ENCODE measurements at places on chromosomes 4 and X.

GRCh38 chr4:79934660-79935059, 138.4 kb downstream of the ANTXR2 start:
- DNase-seq, result no peak

DNA sequence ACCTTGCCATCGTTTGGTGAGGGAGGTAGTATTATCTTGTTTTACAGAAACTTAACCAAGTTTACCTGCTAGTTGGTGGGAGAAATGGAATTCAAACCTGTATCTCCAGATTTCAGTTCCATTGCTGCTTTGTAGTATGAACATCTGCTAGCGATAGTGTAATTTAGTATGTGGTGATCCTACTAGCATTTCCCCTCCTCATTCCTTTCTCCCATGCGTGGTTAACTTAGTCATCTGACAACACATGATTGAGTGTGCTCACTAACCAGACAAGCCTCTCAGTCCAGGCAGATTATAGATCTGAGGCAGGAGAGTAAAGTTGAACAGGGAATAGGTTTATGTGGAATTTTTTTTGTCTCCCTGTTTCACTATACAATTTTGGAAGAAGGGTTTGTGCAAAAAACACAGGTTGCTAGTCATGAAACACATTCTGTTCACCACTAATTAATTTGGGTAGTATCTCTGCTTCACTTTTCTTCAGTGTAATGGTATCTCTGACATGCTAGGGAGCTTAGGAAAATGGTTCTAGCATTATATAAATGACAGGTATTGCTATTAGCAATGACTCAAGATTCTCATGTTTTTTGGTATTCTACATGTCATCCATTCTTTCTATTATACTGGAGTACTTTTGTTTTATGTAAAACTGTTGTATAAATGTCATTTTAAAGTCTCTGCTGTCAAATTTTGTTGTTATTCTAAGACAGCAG, 21.7 kb downstream of the RBPJ start:
- DNase-seq, result no peak

GRCh38 chrX:40111868-40112267, 14.1 kb upstream of the BCOR start:
- no peak for DNase-seq

GRCh38 chr4:140125374-140125773, 28.6 kb downstream of the MAML3 start:
- no peak for DNase-seq

- DNase-seq, result no peak
These were observed 216.9 kb upstream of the NEIL3 start for GRCh38 chr4:177092807-177093206.

- DNase-seq, result no peak
These were observed 136.3 kb downstream of the AMMECR1 start for GRCh38 chrX:110181459-110182137.

- peak; percentile 83 for DNase-seq
These were observed 741 bp downstream of the SPATA18 start for GRCh38 chr4:52051615-52052474.

GRCh38 chr4:16457944-16458343, 231.7 kb upstream of the TAPT1 start:
- no peak for DNase-seq

DNA sequence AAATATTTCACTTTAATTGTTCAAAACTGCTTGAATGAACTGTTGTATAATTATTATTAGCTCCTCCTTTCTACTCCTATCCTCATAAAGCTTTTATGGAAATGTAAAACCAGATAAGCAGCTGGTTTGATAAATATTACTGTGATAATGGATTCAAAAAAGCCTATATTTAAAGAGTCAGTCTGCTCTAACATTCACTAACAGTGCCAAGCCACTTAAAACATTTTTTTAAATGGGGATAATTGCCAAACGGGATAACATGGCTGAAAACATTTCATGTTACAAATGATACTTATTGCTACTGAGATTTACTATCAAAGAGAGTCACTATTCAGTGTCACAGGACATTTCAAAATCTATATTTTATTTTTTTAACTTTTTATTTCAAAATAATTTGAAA, 17.4 kb downstream of the ARHGAP24 start:
- no peak for DNase-seq

Data from type B pancreatic cell (in vitro differentiated cells).